NCI-H1417 treated with DMSO at 0.1 percent for 48 hours (cell line): ENCODE measurements at places on chromosomes 11 and 22.

DNA sequence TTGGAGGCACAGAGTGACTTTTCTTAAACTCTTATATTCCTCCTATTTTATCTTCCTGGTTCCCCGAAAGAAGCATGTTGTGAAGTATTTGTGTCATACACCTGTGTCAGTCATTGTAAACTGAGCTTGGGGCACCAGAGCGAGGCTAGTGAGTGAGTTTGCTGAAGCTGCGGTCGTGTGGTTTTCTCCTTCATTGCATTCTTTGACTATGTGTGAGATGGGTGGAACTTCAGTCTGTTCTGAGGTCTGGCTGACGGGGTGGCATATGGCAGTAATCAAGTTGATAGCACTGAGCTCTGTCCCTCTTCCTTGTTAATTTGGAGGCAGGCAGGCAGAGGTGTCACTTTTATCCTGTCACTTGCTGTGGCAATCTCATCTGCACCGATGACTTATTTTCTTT lies 4.2 kb downstream of the VPS26B start:
- no peak for DNase-seq

DNA sequence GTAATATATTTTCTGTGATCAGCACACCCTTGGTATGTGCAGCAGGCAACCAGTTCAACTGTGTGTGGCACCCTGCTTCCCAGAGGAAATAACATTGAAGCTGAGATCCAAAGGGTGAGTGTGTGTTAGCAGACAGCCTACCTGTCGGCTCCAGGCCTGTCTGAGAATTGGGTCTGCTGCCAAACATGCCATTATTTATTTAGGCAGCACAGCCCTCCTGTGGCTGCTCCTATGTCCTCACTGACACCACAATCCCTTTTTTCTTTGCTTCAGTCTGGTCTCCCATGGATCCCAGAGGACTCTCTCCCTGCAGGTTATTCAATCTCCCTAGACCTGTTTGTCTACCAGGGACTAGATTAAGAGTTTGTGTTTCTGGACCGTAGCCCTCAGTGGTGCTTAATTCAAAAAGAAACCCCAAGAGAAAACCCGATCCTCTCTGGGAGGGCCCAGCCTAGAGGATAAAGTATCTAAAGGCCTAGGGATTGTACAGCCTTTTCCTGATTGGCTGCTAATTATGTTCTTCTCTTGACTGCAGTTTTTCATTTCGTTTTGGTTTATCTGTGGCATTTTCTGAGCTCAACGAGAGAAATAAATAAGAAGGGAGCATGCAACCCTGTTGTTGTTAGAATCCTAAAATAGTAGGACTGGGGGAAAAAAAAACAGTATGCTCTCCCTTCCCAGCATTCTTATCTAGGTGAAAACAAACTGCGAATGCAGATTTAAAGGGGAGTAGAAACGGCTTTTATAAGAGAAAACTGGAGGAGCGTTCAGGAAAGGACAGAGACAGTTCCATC lies 24.1 kb downstream of the KCNE3 start:
- DNase-seq, result peak; percentile 47

DNA sequence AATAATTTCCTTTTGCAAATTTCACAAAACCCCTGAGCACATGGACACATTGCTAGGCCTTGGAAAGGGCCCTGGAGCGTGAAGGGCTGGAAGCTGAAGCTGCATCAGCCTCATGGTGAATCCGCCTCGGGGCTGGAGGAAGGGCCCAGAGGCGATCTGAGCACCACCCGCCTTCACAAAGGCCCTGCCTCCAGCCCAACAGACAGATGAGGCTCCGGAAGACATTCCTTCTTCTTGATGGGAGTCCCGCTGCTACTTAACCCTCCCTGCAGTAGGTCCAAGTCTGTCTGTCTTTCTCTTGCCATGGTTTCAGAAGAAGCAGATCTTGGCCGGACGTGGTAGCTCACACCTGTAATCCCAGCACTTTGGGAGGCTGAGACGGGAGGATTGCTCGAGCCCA lies 16.5 kb downstream of the ARRB1 start:
- no peak for DNase-seq

DNA sequence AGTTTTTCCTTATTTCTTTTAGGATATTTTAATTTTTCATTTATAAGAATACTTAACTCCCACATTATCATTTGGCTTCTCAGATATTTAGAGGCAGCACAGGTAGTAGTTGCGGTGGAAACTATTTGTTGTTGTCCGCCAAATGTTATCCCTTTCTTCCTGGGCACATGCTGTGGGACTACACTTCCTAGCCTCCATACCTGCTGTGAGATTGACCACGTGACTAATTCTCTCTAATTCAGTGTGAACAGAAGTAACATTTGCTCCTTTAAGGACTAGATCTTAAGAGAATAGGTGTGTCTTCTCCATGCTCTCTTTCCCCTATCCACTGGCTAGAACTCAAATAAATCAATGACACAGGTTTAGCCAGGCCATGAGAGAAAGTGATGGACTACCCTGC lies 136.5 kb downstream of the ATG16L2 start:
- DNase-seq, result no peak
